Hypothalamus (tissue), 51 donors: ENCODE measurements at places on chromosomes 3 and 15.

- DNase-seq: no peak
These were observed 136.8 kb upstream of the PLXNA1 start for GRCh38 chr3:126845920-126846715.

GRCh38 chr3:157075693-157076420 is 84.1 kb downstream of the CCNL1 start:
- no peak for DNase-seq

GRCh38 chr15:42060797-42061196 is 33.6 kb downstream of the PLA2G4D start:
- DNase-seq: no peak

GRCh38 chr3:31896648-31897433 is 84.2 kb downstream of the OSBPL10 start:
- no peak for DNase-seq

GRCh38 chr3:66747696-66748095 is 246.9 kb upstream of the LRIG1 start:
- no peak for DNase-seq

GRCh38 chr15:67085818-67086636 is 20.6 kb downstream of the SMAD3 start:
- DNase-seq: no peak

DNA sequence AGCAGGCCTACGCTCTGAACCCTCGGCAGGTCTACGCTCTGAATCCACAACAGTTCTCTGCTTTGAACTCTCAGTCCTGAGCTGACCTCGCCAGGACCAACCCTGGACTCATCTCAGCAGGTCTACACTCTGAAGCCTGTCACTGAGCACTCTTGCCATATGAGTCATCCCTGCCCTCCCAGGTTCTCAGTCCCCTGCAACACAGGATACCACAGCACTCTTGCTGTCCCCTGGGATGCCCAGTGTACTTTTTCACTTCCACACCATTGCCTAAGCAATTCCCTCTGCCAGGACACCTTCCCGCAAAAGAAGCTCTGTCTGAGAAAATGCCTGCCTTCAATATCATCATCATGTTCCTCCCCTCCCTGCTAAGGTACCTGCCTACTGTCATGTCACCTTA is 42.0 kb downstream of the NUP210 start:
- no peak for DNase-seq

- DNase-seq: no peak
These were observed 72.9 kb upstream of the MNS1 start for GRCh38 chr15:56537881-56538280.
